CD4-positive, alpha-beta T cell treated with Interferon gamma for 1 hour (primary cell): ENCODE measurements at places on chromosomes 2 and 18.

DNA sequence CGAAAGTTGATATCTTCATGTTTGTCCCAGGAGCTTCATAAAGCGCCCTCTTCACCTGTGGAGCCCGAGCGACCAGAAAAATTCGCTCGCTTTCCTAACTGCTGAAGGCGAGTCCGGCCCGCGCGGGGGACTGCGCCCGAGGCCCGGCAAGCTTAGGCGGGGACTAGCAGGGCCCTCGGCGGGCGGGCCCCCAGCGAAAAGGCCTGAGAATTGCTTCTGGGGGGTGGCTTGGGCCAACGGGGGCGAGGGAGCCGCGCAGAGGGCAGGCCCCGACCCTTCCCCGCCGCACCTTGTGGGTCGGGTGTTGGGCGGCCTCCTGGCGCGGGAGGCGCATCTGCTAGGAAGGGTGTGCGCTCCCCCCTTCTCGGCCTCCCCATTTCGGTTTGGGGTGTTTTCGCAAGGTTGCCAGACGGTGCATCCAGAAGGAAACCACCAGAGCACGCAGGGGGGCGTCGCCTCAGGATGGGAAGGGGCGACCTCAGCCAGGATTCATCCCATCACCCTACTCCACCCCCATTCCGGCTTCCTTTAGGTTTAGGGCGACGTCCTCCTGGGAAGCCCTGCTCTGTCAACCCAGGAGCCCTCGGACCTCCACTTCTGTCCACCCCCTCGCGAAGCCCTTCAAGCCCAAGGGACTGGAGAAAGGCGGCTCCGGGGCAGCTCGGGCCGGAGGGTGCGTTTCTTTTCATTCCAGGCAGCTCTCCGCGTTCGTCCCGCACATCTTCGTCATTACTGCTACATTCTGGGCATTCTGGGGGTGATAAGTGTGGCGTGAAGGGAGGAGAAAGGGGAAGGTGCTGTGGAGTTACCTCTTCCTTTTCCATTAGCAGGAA, 9.1 kb downstream of the SP9 start:
- DNase-seq: no peak

- no peak for DNase-seq
Observed at GRCh38 chr2:118632921-118633320, 214.5 kb downstream of the EN1 start.

GRCh38 chr2:218387369-218388194, 5.5 kb downstream of the SLC11A1 start:
- no peak for DNase-seq

DNA sequence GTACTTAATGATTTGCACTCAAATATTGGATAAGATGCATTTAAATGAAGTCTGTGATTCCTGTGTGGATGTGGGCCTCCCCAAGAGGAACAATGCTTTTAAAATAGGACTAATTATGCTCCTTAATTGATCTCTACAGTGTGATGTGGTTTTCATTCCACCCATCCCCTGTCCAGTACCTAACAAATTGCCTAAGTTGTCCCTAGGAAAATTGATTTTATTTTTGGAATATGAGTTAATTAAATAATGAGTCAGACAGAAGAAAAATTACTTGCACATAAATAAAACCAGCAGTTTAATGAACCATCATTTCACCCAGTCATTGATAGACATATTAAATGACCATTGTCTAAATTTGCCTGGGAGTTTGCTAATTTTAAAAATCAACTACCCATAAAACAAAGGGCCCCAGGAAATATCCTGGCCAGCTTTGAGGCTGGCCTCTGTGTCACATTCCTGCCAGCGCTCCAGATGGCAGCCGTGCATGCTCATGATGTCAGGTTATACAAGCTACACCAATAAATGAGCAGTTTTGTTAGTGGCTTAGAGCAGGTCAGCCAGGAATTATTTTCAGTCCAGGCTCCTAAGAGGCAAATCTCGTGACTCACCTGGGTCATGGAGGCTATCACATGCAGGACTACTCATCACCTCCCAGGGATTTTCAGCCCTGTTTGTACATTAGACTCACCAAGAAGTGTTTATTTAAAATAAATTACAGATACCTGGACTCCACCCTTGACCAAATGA, 31.9 kb downstream of the ABHD3 start:
- DNase-seq: no peak

DNA sequence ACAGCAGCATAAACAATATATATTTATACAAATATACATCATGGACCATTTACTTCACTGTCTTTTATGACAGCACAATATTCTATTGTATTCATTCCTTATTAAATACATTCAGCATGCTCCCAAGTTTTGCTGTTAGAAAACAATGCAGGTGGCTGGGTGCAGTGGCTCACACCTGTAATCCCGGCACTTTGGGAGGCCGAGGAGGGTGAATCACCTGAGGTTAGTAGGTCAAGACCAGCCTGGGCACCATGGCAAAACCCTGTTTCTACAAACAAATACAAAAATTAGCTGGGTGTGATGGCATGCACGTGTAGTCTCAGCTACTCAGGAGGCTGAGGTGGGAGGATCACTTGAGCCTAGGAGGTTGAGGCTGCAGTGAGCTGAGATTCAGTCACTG, 39.0 kb downstream of the NPC1 start:
- no peak for DNase-seq

DNA sequence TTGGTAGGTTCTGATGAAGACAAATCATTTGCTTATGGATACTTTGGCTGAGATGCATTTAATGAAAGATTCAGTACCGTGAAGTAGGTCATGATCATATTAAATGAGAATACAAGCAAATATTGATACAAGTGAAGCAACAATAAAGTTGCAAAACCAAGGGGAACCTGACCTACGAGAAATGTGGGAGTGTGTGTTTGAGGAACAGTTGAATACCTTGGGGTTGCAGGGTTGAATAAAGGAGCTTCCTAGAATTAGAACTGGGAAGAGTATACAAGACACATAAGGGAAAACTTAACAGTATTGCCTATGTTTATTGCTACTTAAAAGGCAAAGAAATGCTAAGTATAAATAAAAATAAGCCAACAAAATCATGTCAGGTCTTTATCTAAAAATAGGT, 702.9 kb downstream of the ERBB4 start:
- no peak for DNase-seq

- DNase-seq: no peak
Observed at GRCh38 chr2:212595036-212595654, 56.5 kb upstream of the ERBB4 start.

- DNase-seq: no peak
Observed at GRCh38 chr2:85777441-85777861, 23.7 kb downstream of the ATOH8 start.

GRCh38 chr18:955384-956066, 50.9 kb downstream of the ADCYAP1 start:
- DNase-seq: no peak

- DNase-seq: no peak
Observed at GRCh38 chr18:61149786-61150185, 183.4 kb upstream of the CDH20 start.

GRCh38 chr2:100882645-100883613, 63.0 kb downstream of the NPAS2 start:
- DNase-seq: no peak

DNA sequence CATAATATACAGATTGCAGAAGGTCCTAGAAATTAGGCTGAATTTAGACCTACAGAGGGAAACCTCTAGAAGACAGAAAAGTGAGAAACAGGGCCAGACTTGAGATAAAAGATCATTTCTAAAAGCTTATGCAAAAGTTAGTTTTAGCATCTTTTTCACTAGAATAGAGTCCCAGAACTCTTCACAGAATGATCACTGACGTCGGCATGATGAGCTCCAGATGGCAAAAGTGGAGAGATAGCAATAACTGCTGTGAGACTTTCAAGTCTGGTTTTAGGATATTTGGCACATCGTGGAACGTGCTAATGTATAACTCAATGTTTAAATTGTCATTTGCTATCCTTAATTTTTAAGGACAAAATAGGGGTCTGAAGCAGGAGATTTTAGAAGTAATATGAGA, 1050.7 kb upstream of the CELF4 start:
- no peak for DNase-seq

DNA sequence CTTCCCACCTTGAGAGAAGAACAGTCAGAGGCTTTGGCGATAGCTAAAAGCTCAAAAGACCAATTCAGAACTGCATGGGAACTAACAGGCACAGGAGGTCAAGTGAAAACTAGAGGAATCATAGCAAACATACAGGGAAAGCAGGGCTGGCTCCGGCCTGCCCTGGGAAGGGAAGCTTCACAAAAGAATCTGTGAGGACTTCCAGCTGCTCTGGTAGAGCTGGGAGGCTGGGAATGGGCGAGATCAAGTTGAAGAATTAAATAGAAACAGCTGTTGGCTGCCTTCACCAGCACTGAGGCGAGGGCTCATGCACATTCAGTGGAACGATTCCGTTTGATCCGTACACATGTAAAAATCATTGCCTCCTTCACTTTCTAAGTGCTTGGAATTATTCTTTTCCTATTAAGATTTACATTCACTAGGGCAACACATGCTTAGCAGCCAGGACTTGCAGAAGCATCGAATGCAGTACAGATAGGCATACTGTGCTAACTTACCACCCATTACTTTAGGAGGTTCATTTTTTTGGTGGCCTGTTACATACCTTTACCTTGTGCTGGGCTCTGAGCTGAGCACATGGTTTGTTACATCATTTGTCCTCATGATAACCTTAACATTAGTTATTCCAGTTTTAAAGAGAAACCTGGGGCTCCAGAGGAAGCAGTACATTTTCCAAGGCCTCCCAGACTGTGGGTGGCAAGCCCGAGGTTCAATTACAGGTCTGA, 125.4 kb upstream of the RNF152 start:
- no peak for DNase-seq

DNA sequence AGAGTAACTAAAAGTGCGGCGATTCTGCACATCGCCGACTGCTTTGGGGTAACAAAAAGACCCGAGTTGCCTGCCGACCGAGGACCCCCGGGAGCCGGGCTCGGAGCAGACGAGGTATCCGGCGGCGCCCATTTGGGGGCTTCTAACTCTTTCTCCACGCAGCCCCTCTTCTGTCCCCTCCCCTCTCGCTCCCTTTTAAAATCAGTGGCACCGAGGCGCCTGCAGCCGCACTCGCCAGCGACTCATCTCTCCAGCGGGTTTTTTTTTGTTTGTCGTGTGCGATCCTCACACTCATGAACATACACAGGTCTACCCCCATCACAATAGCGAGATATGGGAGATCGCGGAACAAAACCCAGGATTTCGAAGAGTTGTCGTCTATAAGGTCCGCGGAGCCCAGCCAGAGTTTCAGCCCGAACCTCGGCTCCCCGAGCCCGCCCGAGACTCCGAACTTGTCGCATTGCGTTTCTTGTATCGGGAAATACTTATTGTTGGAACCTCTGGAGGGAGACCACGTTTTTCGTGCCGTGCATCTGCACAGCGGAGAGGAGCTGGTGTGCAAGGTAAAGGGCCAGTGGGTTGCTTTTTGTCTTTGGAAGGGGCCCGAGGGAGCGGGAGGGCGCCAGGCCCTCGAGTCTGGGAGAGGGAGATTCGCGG, 1.4 kb downstream of the TRIB2 start:
- peak; percentile 10 for DNase-seq

- no peak for DNase-seq
Observed at GRCh38 chr2:96503637-96504243, 1.4 kb downstream of the NEURL3 start.

GRCh38 chr2:9364373-9364772, 59.0 kb downstream of the ITGB1BP1 start:
- DNase-seq: no peak

- DNase-seq: no peak
Observed at GRCh38 chr2:53127061-53127650, 640.4 kb upstream of the CHAC2 start.

DNA sequence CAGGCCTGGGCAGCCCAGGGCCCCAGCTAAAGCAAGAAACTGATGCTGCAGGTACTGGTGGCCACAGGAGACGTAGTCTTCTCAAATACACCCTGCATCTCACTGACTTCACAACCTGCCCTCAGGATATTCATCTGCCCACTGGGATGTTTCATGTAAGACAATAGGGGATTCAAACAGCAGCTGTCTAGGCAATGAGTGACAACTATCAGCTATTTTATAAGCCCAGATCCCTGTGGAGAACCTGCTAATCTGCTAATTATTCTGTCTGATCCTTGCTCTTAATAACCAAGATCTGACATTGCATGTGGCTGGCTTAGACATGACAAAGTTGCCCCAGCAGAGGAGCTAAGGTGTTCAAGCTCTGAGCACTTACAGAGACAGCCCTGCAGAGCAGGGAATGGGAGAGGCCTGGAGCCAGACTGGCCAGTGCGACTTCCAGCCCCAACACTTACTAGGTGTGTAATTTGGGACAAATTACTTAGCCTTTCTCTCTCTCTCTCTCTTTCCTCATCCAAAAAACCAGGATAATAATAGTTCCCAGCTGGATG, 28.6 kb downstream of the SIGLEC15 start:
- no peak for DNase-seq

DNA sequence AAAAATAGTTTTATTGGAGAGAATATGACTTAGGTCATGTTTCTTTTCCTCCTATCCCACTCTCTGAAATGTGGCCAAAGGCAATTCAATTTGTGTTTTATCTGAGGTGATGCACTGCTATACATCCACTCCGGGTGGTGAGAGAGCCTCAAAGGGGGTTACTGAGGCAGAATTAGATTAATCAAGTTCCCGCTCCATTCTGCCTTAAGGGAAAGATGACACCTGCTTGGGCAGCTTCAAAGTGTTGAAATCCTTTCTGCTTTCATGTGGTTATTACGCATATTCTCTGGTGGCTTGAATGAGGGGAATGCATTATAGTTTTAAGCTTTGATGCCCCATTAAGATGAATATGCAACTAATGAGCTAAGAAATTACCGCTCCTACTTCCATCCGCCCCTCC, 213.0 kb upstream of the TMEFF2 start:
- no peak for DNase-seq

- no peak for DNase-seq
Observed at GRCh38 chr18:41820784-41821183, 134.2 kb upstream of the PIK3C3 start.

DNA sequence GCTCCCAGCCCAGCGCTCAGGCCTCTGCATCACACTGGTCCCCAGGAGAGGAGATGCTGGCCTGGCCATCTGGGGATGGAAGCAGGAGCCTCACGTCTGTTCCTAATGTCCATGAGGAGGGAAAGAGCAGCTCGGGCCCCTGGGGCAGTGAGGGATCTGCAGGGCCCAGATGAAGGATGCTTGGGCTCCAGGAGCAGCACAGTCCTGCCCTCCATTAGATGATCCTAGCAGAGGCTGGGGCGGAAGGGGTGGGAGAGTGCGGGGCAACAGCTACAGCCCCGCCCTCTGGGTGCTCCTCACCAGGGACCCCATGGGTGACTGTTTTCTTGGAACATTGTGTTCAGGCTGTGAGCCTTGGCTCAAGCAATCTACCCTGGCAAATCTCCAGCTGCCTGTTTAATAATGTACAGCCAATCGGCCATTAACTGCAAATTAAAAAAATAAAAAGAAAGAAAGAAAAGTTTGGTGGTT, 49.7 kb downstream of the TNS1 start:
- no peak for DNase-seq

DNA sequence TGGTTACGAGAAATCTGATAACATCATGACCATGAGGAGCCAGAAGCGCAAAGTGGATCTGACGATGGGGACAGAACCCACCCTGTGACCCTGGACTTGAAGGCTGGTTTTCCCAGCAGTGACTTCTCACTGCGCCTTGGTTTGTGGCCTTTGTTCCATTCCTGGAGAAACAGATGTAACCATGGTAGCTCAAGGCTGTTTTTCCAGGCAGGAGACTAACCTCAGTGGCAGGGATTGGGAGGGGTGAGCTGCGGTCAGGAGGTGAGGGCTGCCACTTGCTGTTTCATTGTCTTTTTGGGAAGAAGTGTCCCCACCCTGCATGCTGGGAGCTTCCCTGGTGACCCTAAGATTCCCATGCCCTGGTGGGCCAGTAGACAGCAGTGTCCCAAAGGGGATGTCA, 116.4 kb upstream of the SMAD2 start:
- no peak for DNase-seq

GRCh38 chr2:189305291-189305943, 125.9 kb upstream of the COL5A2 start:
- no peak for DNase-seq
